ENCODE measurements at places on chromosomes 2 and 18.
A peak's percentile ranks its signal among the peaks of the same experiment; 100 is the strongest.

DNA sequence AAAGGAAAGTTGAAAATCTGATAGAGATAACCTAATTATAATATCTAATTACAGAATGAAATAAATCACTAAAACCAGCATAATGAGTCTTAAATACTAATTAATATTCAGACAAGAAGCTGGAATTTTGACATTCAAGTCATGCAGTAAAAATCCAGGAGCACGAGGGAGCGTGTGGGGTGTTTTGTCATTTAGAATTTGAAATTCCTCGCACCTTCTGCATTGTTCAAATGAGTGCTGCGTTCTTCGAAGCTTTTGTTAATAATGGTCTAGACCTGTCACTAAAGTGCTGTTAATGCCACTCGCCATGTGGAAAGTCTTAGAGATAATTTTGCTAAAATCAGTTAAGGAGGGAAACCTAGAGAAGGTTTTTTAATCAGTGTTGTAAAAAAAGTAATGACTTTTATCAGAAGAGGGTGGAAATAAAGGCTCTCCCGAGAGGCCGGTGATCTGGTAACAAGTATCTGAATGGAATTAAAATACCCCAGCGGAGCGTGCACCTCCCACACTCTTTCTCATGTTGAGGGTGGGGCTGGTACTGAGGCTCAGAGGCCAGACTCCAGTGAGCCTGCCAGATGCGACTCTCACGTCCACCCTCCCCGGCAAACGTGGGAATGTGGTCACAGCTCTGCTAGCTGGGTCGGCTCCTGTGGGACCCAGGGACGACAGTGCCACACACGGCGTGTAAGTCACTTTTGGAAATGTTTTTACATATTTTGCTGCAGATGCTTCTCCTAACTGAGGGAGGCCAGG is 69.4 kb upstream of the MYT1L start:
- DNase-seq = no peak

- DNase-seq = peak; percentile 37
Observed at GRCh38 chr2:175690113-175690837, 311.8 kb downstream of the LNPK start.

DNA sequence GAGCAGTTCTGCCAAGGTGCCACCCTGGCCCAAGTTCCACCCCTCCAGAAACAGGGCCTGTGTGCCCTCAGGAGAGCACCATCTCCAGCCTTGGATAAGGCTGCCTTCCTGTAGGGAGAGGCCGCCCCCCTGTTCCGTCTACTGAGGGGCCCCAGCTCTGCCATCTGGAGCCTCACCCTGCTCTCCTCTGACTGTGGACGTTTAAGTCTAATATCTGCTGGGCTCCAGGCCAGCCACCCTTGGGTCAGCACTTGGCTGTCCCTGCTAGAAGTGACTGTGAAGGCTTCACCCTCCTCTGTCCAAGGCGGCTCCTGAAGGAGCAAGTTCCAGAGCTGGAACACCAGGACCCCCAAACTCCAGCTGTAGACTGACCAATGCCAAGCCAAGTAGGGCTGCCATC is 26.3 kb downstream of the RHOB start:
- DNase-seq = peak; percentile 8

DNA sequence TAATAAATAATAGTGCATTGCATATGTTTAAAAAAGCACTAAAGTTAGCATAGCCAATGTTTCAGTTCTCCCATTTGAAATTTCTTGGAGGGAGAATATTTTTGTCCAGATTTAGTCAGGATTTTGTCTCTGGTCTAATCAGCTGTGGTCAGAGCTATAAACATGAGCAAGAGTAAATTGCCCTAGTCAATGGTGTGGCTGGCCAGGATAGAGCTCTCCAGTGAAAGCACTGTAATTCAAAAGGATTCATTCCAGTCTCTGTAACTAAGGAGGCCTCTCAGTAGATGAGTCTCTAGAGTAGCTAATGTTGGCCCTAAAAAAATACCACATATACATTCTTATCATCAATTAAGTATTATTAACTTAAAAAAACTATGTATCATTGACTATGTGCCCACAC is 241.6 kb downstream of the CDCA7 start:
- no peak for DNase-seq

DNA sequence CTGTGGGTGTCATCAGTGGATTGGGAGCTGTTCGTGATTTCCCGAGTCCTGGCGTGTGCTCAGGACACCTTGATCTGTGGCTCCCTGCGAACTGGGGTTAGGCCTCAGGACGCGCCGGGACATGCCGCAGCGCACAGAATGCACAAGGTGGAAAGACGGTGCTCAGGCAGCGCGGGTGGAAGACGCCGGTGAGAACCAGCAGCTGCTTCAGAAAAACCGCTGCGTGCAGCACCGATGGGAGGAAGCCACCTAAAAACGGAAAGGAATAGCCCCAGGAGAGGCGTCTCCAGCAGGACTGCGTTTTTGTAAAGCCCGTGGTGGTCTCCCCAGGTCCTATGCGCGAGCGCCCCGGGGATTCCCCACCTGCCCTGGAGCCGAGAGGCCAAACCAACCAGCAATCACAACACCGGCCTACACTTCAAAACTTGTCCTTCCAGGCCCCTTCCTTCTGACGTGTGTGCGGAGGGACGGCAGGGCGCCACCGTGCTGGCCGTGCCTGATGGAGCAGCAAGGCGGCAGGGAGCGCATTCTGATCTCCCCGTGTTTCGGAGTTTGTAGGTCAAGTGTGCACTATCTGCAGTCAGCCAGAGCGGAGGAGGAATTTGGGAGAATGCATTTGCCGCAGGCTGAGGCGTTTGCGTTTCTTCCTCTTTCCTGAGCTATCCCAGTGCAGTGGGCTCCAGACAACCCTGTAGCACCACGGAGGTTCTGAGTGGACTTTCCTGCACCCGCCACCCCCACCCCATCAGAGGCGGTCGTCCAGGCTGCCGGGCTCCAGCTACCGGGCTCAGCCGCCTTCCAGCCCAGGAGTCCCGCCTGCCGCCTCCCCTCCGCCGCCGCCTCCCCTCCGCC is 32.2 kb downstream of the RTP5 start:
- DNase-seq = no peak

GRCh38 chr2:187320846-187321245 is 127.2 kb downstream of the CALCRL start:
- DNase-seq = no peak

Data from WERI-Rb-1 (cell line).